ENCODE measurements at places on chromosomes 12 and 14. TPM values are rescaled to one million over a fixed set of nuclear protein-coding genes. Genes with fewer than 3 reads are reported as not detected.

The RASAL1 gene
- total RNA-seq, result 2.0 TPM

The HOXC12 gene
- total RNA-seq, result not detected

The SPIC gene
- total RNA-seq, result not detected

The BDKRB2 gene
- total RNA-seq, result 14.3 TPM

The TIGAR gene
- 4.1 TPM for total RNA-seq

The LRRIQ1 gene
- 0.42 TPM for total RNA-seq

The MYF5 gene
- total RNA-seq, result not detected

The PTPRO gene
- total RNA-seq, result 11.9 TPM

The NKX2-1 gene
- not detected for total RNA-seq

The CNTN1 gene
- total RNA-seq, result 42.8 TPM

All from thoracic aorta (tissue), 2 donors.